Activated CD4-positive, alpha-beta memory T cell treated with anti-CD3 and anti-CD28 coated beads, Interleukin-2, amount 10 ng/mL, durations not matched to agents 7 days and 5 days (primary cell): ENCODE measurements at places on chromosomes 5 and 9. TPM values are rescaled to one million over a fixed set of nuclear protein-coding genes. Genes with fewer than 3 reads are reported as not detected.

Gene OLFML2A
- total RNA-seq: not detected

DNA sequence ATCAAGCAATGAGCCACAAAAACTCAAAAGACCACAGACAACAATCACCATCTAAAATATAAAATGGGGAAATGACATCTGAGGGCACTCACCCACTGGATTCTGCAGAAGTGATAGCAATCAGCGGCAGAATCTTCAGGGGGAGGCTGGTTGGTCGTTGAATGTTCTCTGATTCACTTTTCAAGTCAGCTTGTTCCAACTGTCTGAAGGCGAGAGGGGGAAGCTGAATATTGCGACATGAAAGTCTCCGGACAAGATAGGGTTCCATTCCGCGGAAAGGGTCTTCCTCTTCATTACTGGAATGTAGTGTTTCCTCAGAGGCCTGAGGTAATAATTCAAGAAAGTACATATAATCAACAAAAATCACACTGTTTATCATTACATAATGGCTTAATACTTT, 94.9 kb upstream of the PDE4D start:
- H3K36me3 ChIP-seq: no peaks in the 10 kb centered on the region
- no peaks in the 10 kb centered on the region for H3K27me3 ChIP-seq
- H3K27ac ChIP-seq: no peak overlapping the region
- DNase-seq: no peak
- no peak overlapping the region for H3K4me3 ChIP-seq
- no peaks in the 10 kb centered on the region for H3K4me1 ChIP-seq

DNA sequence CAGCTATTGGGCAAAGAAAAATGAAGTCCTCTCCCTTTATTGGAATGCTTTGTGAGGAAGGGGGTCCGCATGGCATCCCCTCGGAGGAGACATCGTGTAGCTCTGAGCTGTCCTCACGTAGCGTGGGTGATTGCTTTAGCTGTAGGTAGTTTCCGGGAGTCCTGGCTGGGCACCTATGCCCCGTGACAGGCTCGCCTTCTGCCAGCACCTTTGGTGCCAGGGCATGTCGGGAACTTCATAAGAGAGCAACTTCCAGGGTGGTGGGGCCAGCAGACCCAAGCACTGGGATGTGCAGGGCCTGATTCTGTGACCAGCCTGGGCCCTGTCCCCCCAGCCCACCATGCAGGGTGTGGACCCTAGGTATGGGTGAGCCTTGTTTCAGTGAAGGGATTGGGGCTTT, 64.0 kb downstream of the WNK2 start:
- no peaks in the 10 kb centered on the region for H3K4me1 ChIP-seq
- no peak overlapping the region for H3K4me3 ChIP-seq
- no peak for DNase-seq
- no peaks in the 10 kb centered on the region for H3K27me3 ChIP-seq
- H3K36me3 ChIP-seq: no peaks in the 10 kb centered on the region

GRCh38 chr5:169018925-169019324, 282.0 kb downstream of the SLIT3 start:
- DNase-seq: no peak
- H3K27ac ChIP-seq: no peak overlapping the region
- H3K27me3 ChIP-seq: no peaks in the 10 kb centered on the region
- H3K36me3 ChIP-seq: no peaks in the 10 kb centered on the region
- no peak overlapping the region for H3K4me3 ChIP-seq

DNA sequence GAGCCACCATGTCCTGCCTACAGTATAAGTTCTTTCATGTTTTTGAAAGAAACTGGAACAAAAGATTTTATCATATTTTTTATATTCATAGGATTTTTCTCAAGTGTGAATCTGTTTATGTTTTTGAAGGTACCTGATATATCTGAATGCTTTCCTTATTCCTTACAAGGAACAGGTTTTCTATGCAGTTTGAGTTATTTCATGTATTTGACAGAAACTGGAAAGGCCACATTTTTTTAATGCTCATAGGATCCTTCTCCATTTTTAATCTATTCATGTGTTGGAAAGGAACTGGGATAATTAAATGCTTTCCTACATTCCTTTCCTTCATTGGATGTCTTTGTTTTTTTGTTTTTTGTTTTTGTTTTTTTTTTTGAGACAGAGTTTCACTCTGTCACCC, 15.7 kb upstream of the FBXW2 start:
- DNase-seq: no peak
- H3K4me3 ChIP-seq: no peak overlapping the region
- peaks cover 37% of the 10 kb centered on the region for H3K36me3 ChIP-seq
